ENCODE measurements at places on chromosomes 12 and 14.

GRCh38 chr12:3311027-3311402 is 180.0 kb upstream of the PRMT8 start:
- DNase-seq = no peak

GRCh38 chr12:29035112-29035511 is 114.0 kb upstream of the FAR2 start:
- no peak for DNase-seq

DNA sequence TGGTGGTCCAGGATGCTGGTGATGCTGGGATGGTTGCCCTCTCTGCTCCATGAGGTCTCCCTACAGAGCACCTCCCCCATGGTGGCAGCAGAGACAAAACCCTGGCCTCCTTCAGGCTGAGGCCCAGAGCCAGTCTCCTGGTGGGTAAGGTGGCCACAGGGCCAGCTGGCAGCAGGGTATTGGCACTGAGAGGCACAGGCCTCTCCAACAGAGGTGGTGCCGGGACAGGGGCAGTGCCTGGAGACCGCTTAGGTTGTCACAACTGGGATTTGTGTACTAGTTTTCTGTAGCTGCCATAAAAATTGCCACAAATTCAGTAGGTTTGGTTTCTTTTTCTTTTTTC is 6.1 kb upstream of the MTA1 start:
- DNase-seq = no peak

GRCh38 chr12:56998981-56999380 is 7.4 kb downstream of the ZBTB39 start:
- DNase-seq = peak; percentile 62

DNA sequence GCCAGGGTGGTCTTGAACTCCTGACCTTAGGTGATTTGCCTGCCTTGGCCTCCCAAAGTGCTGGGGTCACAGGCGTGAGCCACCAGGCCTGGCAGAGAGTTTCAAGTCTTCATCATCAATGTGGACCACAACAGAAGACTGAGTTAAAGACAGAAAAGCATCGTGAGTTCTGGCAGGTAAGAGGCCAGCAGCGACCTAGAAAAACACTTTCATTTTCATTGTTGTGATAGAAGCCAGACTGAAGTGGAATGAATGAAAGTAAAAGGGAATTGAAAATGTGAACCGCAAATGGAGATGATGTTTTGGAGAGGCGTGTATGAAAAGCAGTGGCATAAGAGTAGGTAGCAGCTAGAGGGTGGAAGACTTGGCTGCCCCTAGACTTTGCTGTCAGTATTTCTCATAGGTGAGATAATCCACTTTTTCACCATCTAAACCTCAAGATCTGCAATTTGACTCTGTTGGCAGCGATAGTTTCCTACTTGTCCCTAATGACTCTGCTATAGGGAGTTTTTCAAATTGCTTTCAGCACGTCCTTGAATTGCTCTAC is 47.1 kb upstream of the PLEKHA5 start:
- DNase-seq = no peak

DNA sequence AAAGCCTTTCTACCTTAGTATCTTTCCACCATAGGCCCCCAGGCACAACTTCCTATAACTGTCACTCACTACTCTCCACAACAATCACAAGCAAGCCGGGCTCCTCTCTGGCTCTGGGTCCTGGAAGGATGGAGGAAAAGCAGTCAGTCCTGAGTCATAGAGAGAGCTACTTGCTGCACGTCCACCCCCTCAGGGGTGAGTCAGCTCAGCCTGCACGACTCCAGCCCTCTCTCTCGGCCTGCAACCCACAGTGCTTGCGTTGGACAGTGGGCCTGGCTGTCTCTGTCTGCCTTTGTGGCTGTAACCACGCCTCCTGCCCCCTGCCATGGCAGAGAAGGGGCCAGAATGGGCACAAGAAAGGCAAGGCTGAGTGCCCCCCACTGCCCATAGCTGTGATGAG is 154.1 kb upstream of the FKBP4 start:
- no peak for DNase-seq

- no peak for DNase-seq
Observed at GRCh38 chr12:58728397-58728796, 191.9 kb downstream of the LRIG3 start.

- DNase-seq = peak; percentile 51
Observed at GRCh38 chr12:94721173-94721572, 70.8 kb upstream of the TMCC3 start.
